ENCODE measurements at places on chromosomes 1 and 21. TPM values are rescaled to one million over a fixed set of nuclear protein-coding genes. Genes with fewer than 3 reads are reported as not detected.

The SPRR2A gene
- not detected for total RNA-seq

The SNX7 gene
- total RNA-seq = not detected

The SUSD4 gene
- 2.2 TPM for total RNA-seq

The SERBP1 gene
- 143 TPM for total RNA-seq

The TRIM45 gene
- total RNA-seq = 0.08 TPM

The BATF3 gene
- not detected for total RNA-seq

GRCh38 chr1:13948888-13949391 is 249.0 kb downstream of the PRDM2 start:
- DNase-seq = no peak

- DNase-seq = no peak
Observed at GRCh38 chr1:48859456-48859855, 82.8 kb upstream of the BEND5 start.

DNA sequence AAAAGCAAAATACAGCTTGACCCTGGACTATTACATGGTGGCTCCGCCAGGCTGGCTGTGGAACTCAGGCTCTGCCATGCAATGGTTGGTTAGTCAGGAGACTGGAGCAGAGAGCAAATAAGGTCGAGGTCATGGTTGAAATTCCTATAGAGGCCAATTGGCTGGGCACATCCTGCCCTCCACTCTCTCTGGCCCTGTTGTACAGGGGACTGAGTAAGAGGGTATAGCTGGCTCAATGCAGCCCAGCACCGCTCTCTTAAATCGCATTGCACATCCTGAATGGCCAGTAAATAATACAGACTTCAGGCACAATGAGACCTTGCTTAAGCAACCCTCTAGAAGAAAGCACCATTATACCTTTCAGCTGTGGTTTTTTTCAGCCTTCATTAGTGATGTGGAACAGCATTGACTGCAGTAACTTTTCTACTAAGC is 59.3 kb upstream of the PPP2R5A start:
- DNase-seq = no peak

GRCh38 chr21:42793774-42794173 is 85.6 kb downstream of the WDR4 start:
- DNase-seq = no peak

DNA sequence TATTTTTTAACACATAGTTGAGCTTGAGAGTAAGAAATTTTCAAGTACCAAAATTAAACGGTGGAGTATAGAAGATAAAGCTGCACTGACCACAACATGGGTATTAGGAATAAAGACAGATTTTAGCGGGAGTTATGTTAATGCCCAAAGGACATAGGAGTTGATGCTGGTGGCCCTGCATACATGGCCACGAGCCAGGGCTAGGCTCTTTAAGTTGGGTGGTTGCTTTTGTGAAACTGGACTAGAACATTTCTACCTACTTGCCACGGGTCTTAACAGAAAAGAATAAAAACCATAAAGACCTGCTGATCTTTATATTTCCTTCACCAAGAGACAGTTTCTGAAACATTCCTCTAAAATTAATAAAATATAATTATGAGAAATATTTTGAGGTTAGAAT is 14.9 kb downstream of the EDEM3 start:
- no peak for DNase-seq

DNA sequence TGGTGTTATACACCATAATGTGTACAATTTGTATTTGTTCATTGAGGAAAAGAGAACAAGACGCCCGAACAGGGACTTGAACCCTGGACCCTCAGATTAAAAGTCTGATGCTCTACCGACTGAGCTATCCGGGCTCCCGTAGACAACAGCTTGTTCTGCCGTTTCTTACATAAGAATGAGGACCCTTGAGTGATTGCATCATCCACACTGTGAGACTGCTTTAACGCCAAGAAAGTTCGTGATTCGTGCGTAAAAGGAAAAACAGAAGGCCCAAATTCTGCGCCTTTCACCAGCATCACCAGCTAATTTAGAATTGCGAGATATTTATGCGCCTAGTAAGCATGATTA is 9.3 kb upstream of the MDM4 start:
- peak; percentile 91 for DNase-seq

- DNase-seq = peak; percentile 93
Observed at GRCh38 chr1:2255420-2256369, 27.6 kb downstream of the SKI start.

DNA sequence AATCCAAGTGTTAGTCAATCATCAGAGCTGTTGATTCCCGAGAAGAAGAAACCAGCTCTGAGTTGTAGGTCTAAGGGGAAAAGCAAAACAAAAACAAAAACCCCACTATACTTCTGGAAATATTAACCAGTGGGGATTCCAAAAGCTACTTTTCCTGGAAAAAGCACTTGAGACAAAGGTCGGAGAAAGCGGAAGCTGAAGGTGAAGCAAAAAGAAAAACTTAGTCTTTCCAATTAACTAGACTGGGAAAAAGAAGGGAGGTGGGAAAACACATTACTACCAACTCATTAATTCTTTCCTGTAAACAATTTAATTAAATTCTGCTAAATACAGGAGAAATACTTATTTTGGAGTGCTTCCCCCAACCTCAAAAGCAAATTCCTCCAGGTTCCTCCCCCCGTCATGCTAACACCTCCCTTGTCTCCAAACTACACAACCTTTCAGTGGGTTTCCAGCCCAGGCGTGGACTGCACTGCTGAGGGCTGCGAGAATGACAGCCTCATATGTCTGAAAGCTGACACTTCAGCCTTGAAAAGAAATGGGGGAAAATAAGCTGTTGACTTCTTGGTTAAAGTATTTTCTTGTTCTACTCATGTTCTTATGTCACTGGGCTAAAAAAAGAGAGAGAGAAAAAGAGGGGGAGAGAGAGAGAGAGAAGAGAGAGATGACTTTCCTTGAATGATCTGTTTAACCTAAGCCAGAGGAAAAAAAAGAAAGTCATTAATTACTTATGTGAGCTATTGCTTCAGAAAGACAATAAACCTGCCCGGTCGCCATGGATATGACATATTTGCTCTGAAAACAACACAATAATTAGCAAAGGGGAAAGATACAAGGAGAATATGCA is 5.1 kb downstream of the CASZ1 start:
- DNase-seq = no peak

DNA sequence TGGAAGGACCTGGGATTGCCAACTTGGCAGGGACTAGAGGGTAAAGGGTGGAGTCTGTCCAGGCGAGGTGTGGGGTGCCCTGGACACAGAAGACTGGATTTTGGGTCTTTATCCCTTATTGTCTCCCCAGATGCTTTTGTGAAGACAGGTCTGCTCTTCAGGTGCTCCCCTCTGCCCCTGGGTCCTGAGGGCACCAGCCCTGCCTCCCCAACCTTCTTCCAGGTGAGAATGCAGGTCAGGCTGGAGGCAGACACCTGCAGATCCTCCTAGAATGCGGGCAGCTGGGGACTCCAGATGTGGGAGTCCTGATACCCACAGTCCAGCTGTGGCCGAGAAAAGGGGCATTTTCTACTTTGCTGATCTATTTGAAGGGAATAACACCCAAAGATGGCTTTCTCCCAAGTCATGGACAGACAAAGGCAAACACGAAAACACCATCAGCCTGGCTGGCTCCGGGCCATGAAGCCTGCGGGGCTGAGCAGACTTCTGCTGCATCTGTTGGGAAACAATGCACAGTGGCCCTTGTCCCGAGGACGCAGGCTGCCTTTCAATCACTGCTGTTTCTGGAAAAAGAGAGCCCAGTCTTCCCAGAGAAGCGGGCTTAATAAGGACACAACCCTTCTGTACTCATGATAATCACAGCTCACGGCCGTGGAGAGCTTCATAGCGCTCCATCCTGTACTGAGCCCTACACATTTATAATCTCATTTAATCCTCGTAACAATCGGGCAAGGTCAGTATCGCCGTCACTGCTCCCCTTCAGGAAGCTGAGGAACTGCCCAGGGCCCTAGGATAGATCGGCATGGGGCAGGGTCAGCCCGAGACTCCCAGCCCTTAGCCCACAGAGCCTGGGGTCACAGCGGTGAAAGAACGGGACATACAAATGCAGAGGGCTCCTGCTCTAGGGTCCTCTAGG is 62.0 kb upstream of the ABCG1 start:
- no peak for DNase-seq

GRCh38 chr1:61268546-61269240 is 186.3 kb downstream of the NFIA start:
- DNase-seq = no peak

- no peak for DNase-seq
Observed at GRCh38 chr1:111182052-111182451, 18.4 kb downstream of the DENND2D start.

GRCh38 chr1:85041793-85042192 is 6.5 kb downstream of the MCOLN3 start:
- DNase-seq = no peak

DNA sequence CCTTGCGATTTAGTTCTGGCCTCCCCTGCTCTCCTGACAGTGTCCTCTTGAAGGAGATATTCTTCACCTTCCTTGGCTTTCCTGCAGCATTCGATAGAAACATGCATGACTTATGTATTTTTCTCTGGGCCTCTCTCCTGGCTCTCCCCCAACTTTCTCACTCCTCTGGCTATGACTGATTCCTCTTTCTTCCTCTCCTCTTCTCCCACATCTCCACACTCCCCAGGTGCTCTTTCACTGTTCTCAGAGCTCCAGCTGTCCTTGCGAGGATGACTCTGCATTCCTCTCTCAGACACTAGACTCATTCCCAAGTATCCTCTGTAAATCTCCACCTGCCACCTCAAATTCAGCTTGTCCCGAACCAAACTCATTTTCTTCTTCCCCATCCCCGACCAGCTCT is 18.0 kb downstream of the LRRC42 start:
- no peak for DNase-seq

DNA sequence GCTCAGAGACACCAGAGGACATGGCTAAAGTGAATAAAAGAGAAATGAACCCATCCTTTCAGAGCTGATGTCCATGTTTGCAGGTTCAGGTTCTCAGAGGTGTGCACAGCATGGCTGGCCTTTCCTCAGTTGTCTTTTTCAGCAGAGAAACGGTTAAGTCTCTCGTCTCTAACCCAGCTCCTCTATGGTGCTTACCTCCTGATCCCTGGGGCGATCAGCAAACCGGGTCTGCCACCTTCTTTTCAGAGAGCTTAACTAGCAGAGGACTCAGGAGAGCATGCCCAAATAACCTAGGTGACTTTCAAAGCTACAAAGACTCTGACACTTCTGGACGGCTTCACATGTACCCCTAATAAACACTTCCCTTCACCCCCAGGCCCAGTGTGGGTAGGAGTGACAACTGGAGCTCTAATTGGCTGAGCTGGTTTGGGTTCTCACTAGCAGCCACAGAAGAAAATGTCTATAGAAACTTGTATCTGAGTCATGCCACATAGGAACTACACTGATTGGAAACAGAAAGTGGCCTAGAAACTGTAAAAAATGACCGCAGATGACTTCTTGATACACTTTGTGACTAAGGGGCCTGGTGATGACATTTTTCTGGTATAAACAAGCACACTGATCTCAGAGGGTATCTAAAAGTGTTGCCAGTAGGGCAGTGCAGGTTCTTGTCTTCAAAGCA is at the start of gene AIM2:
AIM2 (minus strand) TSS at position 329 of the 682 bp plus-strand sequence. CDS start 3,267 bp downstream, outside the sequence.
- DNase-seq = peak; percentile 47

GRCh38 chr21:25149022-25149421 is 458.3 kb downstream of the MRPL39 start:
- no peak for DNase-seq

GRCh38 chr1:203174324-203174985 is 1.2 kb downstream of the MYBPH start:
- no peak for DNase-seq

GRCh38 chr1:30366199-30366598 is 357.2 kb downstream of the MATN1 start:
- DNase-seq = no peak

DNA sequence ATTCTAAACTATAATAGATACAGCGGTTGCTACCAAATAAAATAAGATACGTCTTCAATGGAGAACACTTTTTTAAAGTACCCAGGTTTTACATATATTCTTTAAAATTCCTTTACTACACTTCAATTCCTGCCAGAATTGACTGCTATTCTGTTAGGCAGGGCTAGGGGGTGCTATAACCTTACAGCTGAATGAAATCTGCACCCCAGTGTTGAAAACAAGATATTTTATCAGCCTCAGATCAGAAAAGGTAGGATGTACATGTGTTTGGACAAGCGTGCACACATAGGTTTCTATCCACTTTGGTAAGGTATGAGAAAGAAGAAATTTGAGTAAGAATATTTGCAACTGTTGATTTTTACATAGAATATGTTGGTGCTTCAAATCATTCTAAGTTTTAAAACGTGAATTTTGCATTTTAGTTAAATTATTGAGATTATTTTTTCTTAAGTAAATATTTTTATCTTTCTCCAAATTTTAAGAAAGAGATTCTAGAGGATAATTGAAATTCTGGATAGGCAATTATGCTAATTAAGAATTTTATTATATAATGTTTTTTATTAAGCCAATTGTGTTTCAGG is 490.8 kb upstream of the ADGRL4 start:
- no peak for DNase-seq

DNA sequence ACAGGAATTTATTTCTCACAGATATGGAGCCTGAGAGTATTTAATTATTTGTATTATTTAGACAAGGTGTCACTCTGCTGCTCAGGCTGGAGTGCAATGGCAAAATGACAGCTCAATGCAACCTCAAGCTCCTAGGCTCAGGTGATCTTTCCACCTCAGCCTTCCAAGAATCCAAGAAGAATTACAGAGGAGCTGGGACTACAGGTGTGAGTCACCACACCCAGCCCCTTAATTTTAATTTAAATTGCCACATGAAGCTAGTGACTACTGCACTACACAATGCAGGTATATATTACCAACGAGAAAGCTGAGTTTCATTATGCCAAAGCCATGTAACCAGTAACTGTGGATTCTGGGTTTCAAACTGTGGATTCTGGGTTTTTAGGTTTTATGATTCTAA is 2.1 kb downstream of the KHDC4 start:
- DNase-seq = no peak

DNA sequence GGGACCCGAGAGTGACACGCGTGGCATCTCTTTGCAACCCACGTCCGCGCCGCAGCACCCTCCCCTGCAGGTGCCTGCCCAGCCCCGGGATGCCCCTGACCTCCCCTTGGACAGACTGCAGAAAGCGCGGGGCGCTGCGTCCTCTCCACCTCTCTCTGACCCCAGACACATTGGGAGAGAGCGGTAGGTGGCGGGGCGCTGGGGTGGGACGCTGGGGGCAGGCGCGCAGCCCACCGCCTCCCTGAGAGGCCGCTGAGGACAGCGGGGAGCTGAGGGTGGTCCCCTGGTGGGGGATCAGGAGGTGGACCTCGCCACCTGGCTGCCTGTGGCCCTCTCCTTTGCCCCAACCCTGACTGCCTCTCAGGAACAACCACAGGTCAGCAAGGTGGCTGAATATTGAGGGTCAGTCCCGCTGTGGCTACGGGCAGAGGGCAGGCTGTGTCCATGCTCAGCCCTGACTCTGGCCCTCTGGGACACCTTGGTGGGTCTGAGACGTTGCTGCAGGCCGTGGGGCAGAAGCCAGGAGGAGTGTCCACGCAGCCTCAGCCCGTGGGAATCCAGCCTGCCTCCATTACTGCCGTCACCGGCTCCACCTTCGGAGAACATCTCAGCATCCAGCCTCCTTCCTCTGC is 761 bp upstream of the UBE2J2 start:
- no peak for DNase-seq

DNA sequence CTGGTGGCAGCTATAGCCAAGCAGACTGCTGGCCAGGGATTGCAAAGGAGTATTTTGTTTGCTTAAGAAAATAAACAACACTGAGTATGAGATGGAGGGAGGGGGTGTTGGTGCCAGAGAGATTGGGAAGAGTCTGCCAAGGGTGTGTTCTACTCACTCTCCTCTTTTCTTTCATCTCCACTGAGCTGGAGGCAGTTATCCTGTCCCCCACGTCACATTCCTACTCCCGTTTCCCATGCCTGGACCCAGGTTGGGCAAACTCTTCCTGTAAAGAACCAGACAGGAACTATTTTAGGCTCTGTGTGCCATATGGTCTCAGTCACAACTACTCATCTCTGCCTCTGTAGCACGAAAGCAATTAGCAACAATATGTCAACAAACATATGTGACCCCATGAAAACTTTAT is 1.4 kb upstream of the IL24 start:
- DNase-seq = no peak

Measured in CD8-positive, alpha-beta T cell (primary cell).